ENCODE measurements at places on chromosomes 11 and 22.

- no peak for DNase-seq
These were observed 10.5 kb downstream of the SMTNL1 start for GRCh38 chr11:57547854-57548377.

GRCh38 chr22:40534379-40535188 is 101.9 kb downstream of the MRTFA start:
- no peak for DNase-seq

GRCh38 chr11:17972987-17973386 is 39.9 kb downstream of the SERGEF start:
- DNase-seq, result no peak

GRCh38 chr11:60988658-60989057 is 17.2 kb downstream of the CD6 start:
- no peak for DNase-seq

DNA sequence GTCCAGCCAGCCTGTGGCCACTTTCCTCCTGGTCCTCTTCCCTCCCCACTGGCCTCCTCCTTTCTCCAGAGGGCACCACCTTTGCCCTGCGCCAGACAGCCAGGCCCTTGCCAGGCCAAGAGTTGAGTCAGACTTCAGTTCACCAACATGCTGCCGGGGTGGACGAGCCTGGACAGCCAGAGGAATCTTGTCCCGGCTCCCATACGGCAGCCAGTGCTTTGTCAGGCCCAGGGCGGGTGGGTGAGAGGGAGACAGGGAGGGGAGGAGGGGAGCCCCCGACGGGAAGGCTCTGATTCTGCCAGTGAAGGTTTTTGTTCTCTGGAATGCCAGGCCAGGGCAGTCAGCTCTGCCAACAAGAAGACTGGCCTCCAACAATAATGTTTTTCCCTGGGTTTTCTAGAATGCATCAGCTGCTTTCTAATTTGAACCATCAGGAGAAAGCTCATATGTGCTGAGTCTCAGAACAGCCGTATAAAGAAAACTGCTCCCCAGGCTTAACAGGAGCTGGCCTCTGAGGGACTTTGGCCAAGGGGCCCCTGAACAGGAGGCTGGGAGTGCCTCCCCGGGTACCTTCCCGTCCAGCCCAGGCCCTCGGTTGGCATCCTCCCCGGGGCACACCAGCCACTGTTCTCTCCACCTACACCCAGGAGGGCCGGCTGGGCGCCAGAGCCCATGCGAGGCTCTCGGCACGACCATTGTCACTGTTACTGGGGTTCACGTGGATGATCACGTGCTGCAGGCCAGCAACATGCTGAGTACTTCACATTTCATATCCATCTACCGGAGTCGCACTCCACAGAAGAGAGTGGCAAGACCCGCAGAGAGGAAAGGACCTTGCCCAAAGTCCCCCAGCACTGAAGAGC is 28.6 kb downstream of the LIF start:
- DNase-seq, result no peak

GRCh38 chr11:22779850-22780249 is 49.8 kb downstream of the SVIP start:
- no peak for DNase-seq

DNA sequence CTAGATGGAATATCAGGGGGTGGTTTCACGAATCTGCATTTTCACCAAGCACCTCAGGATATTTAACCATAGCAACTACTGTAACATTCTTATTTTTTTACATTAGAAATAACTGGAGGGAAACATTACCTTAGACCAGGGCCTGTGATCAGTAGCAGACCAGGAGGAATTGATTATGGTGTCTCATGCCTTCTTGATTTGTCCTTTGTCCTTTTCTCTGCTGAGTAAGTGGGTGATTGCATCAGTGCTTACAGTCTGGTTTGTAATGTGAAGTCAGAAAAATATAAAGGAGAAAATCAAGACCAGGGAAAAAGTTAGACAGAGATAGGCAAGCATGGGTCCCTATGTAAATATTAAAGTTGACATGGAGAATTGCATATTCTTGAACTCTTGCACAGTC is 703.3 kb downstream of the NELL1 start:
- no peak for DNase-seq
